ENCODE measurements at places on chromosomes 4 and X.

GRCh38 chr4:152957437-152958171, 21.5 kb downstream of the FHDC1 start:
- DNase-seq: no peak

- DNase-seq: no peak
Observed at GRCh38 chrX:154791939-154792338, 13.3 kb downstream of the MPP1 start.

- no peak for DNase-seq
Observed at GRCh38 chr4:170849969-170850368, 760.2 kb upstream of the AADAT start.

DNA sequence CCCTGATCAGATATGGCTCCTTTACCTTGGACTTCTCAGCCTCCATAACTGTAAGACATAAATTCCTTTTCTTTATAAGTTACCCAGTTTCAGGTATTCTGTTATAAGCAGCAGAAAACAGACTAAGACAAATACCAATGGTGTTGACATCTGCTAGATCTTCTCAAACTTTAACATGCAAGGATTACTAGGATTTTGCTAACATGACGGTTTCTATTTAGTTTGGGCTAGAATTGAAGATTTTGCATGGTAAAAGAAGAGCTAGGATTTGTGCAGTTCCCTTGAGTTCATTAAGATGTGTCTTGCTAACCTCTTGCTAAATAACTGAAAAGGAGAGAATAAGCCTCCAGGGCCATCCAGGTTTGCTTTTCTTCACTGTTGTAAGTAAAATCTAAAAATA, 5.3 kb upstream of the COPS4 start:
- no peak for DNase-seq

GRCh38 chrX:85922821-85923220, 124.5 kb downstream of the CHM start:
- no peak for DNase-seq

GRCh38 chr4:185229021-185229818, 19.8 kb downstream of the SNX25 start:
- DNase-seq: no peak

Data from activated effector memory CD4-positive, alpha-beta T cell treated with Interleukin-2 at 50 U/mL for 16 hours (primary cell).